ENCODE measurements at places on chromosomes 7 and 10.

DNA sequence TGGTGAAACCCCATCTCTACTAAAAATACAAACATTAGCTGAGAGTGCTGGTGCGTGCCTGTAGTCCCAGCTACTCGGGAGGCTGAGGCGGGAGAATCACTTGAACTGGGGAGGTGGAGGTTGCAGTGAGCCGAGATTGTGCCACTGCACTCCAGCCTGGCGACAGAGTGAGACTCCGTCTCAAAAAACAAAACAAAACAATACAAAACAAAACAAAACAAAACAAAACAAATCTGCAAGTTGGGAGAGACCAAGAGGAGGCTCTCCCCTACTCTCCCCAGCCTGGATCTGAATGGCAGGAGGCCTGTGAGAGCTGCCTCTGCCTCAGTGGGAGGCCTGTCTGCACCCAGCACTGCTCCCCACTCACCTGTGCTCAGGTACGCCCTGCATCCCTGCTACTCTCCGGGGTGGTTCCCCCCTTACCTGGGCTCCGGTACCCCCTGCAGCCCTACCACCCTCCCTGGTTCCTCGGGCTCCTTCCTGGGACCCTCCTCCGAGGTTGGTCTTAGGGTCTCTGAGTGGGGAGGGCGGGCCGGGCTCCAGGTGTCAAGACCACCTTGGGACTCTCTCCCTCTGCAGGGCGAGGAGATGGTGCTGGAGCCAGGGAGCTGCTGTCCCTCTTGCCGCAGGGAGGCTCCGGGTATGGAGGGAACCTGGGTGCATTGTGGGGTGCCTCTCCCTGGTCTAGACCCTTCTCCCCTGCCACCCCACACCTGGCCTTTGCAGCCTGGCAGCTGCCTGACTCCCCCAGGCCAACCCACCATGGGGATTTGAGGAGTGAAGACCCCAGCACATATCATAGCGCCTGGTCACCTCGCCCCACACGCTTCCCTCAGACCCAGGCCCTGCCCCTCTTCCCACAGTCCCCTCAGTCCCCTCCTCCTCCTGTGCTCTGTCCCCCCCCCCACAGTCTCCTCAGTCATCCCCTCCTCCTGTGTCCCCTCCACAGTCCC is 9.5 kb upstream of the ZNF862 start:
- DNase-seq, result no peak

DNA sequence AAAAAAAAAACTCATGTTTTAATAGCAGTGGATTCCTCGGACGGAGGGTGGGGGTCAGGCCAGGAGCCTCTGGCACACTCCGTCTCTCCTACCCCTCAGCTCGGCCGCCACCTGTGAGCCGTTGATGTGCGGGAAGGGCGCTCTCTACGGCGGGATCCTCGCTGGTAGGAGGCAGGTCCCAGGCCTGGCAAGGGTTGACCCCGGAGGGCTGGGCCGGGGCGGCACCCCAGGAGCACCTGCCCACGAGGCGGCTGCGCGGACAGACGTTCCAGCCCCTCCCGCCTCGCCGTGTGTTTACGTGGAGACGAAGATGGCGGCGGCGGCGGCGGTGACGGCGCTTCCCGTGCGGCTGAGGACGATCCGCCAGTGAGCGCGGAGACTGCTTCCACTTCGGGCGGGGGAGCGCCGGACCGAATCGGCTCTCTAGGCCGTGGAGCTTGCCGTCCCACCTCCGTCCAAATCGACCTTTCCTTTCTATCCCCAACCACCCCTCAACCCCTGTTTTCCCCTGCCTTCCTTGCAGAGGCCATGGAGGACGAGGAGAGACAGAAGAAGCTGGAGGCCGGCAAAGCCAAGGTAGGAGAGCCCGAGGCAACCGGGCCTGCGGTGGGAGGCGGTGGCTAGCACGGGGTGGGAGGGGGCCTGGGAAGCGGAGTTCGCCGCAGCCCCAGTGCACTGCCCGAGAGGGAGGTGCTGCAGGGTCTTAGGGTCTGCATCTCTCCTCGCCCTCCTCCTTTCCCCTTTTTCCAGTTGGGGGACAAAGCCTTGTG is at the start of gene AKAP9:
Gene AKAP9 (plus strand): TSS at position 291 of the 770 bp plus-strand sequence. CDS start 238 bp downstream, at position 529.
- peak; percentile 44 for DNase-seq

DNA sequence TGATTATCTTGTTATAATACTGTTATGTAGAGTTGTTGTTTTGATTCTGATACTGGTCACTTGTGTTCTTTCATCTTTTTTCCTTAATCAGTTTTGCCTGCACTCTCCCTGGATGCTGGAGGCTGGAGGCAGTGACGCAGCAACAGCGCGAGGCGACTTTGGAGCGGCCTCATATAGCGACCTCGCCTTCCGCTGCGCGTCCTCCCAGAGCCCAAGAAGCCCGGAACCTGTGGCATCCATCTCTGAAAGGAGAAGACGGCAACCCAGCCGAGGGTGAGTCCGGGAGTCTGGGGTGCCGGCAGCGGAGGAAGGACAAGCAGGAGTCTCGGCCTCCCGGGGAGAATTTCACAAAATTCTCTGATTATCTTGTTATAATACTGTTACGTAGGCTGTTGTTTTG is 161.2 kb downstream of the ZNF33B start:
- no peak for DNase-seq

DNA sequence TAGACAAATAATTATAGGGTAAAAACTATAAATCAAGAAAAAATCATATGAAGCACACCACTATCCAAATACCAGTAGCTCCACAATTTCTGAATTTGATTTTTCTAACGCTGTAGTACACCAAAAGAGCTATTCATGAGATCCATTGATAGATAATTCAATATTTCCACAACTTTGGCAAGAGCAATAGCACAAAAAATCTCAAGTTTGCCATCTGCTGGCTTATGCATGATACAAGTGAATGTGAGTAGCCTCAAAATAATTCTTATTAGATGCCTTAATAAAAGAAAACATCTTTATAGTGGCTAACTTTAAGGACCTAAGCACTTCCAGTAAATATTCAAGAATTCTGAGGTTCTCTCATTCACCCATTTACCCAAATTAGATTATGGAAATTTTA is 2.2 kb upstream of the TMEM196 start:
- no peak for DNase-seq

DNA sequence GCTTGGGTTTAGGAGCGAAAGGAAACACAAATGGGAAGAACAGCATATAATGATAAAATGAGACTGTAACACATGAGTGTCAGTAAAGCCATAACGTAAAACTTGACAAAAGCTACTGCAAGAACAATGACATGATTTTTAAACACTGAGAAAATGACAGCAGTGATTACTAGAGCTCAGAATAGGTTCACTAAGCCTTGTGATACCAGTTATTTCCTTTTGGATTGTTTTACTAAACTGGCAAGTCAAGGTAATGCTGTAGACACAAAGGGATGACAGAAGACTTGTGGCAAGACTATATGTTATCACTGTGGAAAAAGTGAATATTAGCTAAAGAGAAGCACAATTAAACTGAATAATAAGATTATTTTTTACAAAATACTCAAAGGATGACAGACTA is 12.7 kb downstream of the NCOA4 start:
- DNase-seq, result no peak

GRCh38 chr7:2197436-2198155 is 35.1 kb downstream of the MAD1L1 start:
- no peak for DNase-seq

DNA sequence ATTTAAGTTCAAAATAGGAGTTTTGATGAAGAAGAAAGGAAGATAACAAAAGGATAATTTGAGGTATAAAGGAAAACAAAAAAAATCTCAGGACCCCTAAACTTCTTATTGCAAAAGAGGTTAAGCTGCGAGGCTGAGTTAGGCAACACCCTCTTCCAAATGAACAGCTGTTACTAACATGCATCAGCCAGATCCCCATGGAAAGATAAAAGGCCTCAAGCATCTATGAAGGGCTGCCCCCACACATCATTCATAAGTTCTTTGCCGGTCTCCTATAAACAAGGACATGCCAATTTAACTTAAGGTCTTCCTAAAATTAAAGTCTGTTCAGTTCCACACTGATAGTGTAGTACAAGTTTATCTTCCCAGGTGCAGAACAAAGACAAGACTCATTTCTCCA is 75.8 kb upstream of the IMMP2L start:
- DNase-seq, result no peak

DNA sequence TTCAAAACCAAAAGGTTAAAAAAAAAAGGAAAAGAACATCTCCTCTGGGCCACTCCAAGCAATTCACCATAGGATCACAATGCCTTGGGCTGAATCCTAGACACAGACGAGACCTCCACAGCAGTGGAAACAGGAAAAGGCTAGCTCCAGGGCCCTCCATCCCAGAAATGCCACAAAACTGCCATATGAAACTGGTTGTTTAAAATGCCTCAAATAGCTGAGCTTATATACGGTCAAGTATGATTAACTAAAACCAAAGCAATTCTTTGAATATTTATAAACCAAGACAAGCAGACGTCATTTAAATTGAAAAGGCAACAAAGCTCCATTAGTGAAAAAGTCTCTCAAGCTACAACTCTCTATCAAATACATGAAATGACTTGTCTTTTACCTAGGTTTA is 63.1 kb downstream of the DOCK4 start:
- DNase-seq, result no peak

- DNase-seq, result no peak
Observed at GRCh38 chr10:111338805-111339204, 262.0 kb downstream of the ADRA2A start.

DNA sequence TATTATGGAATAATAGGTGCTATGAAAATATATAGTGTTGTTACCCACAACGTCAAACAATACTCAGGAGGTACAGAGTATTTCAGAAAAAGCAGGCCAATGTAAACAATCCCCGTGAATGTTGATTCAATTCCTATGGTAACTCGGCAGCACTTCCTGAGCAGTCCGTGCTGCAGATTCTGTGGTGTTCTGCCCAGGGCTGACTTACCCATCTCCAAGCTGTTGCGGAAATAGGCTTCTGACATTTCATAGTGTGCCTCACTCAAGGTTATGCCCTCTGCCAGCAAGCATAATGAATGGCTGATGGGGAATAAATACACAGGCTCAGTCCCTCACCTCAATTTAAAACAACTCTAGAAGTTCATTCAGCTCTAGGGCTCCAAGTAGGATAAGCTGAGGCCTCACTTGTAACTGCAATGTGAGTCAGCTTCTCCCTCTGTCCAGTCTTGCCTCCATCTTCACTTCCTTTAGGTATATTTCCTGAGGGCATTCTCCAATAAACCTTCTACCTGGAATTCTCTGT is 177.6 kb downstream of the GNAI1 start:
- no peak for DNase-seq

- no peak for DNase-seq
Observed at GRCh38 chr7:92809397-92809759, 27.0 kb downstream of the CDK6 start.

DNA sequence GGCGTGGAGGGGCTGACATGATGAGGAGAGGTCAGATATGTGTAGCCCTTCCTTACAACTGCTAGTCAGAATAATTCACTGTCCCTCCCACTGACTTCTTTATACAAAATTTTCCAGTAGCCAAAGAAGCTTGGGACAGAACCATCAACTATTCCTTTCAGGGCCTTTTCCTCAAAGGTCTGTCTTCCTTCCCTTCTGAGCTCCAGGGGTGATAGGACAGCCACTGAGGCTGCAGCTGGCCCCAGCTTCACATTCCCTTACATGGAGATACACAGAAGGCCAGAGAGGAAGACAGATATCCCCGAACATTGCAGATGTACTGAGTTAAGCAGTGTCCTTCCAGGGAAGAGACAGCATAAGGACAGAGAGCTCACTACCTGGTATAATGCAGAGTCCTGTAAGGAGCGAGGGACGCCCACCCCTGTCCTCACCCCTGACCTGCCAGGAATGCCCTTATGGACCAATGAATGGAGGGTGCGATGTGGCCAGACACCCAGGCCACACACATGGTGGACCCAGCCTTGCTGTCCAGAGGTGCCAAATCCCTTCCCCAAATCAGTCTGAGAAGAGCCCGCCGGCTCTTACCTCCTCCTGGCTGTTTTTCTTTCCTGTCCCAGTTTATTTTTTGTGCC is 754.7 kb downstream of the GRID1 start:
- no peak for DNase-seq

GRCh38 chr7:115340828-115341227 is 418.9 kb downstream of the MDFIC start:
- DNase-seq, result no peak

GRCh38 chr7:152128252-152128651 is 102.8 kb downstream of the GALNT11 start:
- DNase-seq, result no peak

DNA sequence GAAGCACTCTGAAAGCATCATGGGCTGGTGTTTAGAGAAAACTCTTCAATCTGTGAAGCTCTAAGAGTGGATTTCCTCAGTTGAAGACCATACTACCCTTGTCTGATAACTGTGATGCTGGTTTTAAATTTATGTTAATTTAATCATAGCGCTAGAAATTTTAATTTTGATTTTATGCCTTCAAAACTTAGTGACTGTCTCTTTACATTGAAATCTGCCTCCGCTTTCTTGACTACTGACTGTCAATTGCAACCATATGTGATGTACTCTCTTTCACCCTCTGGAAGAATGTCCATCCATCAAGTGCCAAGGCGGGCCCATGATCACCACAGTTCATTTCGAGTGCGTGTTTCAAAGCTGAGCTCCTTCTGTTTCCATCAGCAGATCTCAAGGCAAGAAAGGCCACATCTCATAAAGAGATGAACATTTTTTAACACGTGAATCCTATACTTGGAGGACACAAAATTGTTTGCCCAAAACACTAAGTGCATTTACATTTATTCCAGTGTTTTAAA is 147.1 kb downstream of the ITGA8 start:
- DNase-seq, result no peak
